ENCODE measurements at places on chromosomes 3 and 15.

GRCh38 chr3:9793161-9793781 lies 389 bp downstream of the ARPC4 start:
- DNase-seq, result no peak

GRCh38 chr15:63941698-63942465 lies 104.4 kb downstream of the DAPK2 start:
- DNase-seq, result no peak

DNA sequence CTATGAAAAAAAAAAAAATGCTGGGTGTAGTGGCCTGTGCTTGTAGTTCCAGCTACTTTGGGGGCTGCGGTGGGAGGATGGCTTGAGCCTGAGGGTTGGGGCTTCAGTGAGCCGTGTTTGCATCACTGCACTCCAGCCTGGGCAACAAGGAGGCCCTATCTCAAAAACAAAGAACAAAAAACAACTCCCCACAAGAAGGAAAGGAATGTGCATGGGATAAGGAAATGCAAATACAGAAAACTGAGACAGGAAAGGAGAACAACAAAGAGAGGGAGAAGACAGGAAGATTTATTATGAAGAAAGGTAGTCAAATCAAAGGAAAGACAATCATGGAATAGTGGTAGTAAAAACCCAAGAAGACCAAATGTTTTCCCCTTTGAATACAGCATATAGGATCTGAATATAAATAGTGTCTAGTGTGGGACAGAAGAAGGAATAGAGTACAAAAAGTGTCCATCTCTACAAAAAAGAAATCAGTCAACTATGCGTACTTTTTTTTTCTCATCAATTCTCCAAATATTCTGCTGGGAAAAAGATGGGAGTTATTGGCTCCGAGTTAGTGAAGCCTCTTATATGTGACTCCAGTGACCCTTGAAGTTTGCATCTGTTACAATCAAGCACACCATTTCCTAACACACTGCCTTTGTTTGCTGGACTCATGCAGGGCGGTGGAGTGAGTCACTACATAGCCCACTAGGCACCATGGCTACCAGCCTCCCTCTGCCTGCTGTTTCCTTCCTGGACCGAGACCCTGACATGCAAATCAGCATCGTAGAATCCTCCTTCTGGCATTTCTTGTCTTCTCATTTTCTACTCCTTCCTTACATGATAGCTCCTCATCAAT lies 101.2 kb upstream of the PTX3 start:
- DNase-seq, result no peak

GRCh38 chr3:4994144-4994730 lies 15.0 kb downstream of the BHLHE40 start:
- no peak for DNase-seq

GRCh38 chr3:52218937-52219650 lies 6.4 kb downstream of the TLR9 start:
- DNase-seq, result no peak

DNA sequence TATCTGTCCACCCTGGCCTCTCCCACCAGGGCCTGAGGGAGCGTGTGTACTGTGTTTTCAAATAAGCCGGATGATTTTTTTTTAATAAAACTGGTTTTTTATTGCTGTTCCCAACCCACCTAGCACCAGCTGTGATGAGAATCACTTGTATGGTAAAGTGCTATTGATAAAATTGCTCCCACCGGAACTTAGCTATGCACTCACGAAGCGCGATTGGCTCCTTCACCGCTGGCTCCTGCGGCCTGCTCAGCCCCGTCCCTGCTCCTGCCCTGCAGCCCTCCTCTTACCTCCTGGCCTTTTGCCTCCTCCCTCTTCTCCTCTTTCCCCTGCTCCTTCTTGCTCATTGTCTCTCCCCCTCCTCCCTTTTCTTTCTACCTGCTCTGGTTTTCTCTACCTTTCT lies 183.7 kb downstream of the TLE3 start:
- DNase-seq, result no peak

GRCh38 chr3:131223373-131224289 lies 157.9 kb upstream of the NUDT16 start:
- no peak for DNase-seq

DNA sequence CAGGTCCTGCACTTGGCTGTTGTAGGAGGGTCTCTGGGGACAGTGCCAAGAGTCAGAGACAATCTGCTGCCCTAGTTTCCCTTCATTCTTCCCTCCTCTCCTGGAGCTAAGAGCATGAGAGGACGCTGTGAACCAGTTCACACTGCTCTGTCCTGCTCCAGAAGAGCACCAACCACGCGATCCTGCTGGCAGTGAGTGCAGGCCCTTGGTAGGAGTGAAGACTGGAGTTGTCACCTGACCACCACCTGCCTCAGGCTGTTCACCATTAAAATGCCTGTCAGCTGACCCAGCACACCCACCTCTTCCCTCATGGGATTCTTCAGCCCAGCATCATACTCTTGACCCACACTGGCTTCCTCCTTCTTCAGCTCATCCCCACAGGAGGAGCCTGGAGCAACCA lies 2.9 kb downstream of the TM6SF1 start:
- no peak for DNase-seq

GRCh38 chr15:70236341-70237086 lies 138.8 kb upstream of the TLE3 start:
- DNase-seq, result no peak

DNA sequence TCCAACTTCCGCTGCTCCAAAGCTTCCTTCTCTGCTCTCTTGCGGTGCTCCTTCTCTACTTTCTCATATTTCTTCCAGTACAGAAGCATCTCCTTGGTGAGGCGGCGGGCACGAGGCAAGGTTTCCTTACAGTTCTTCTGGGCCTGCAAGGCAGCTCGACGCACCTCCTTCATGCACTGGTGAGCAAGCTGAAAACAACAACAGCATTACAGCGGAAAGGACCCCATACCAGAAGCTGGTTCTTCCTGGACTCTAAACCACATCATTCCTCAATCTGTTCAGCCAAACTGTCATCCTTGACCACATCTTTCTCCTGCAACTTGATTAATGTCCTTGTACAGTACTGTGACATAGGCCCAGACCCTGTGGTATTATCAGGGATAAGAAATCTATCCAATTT lies 36.4 kb downstream of the INO80 start:
- no peak for DNase-seq

GRCh38 chr15:95302206-95302605 lies 1028.3 kb upstream of the NR2F2 start:
- DNase-seq, result no peak

All from posterior cingulate gyrus (tissue), 11 donors.